ENCODE measurements at places on chromosomes 13 and 19.

DNA sequence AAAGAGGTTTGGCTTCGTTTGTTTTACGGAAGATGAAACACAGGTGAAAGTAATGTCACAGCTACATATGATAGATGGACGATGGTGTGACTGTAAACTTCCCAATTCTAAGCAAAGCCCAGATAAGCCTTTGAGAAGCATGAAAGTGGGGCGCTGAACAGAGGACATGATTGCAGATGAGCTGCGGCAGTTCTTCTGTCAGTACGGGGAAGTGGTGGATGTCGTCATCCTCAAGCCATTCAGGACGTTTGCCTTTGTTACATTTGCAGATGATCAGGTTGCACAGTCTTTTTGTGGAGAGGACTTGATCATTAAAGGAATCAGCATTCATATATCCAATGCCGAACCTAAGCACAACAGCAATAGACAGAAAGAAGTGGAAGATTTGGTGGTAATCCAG, 111.5 kb upstream of the DIAPH3 start:
- no peak for DNase-seq

DNA sequence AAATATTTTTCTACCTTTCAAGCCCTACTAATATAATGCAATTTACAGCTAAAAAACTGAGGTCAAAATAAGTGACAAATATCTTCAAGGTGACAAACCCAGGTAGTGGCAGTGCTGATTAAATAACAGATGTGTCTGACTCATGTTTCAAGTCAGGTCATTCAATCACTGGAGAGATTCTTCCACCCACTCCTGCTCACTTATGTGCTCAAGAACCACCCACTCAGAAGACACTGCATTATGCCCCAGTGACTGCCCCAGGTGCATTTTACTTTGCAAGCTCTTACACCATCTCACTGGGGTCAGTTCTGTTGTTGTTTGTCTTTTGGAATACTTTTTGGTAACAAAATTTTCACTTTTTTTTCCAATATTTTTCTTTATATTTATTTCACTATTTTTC, 2.2 kb downstream of the ZNF100 start:
- peak; percentile 45 for DNase-seq

GRCh38 chr19:15303105-15303780, 29.1 kb downstream of the BRD4 start:
- no peak for DNase-seq

DNA sequence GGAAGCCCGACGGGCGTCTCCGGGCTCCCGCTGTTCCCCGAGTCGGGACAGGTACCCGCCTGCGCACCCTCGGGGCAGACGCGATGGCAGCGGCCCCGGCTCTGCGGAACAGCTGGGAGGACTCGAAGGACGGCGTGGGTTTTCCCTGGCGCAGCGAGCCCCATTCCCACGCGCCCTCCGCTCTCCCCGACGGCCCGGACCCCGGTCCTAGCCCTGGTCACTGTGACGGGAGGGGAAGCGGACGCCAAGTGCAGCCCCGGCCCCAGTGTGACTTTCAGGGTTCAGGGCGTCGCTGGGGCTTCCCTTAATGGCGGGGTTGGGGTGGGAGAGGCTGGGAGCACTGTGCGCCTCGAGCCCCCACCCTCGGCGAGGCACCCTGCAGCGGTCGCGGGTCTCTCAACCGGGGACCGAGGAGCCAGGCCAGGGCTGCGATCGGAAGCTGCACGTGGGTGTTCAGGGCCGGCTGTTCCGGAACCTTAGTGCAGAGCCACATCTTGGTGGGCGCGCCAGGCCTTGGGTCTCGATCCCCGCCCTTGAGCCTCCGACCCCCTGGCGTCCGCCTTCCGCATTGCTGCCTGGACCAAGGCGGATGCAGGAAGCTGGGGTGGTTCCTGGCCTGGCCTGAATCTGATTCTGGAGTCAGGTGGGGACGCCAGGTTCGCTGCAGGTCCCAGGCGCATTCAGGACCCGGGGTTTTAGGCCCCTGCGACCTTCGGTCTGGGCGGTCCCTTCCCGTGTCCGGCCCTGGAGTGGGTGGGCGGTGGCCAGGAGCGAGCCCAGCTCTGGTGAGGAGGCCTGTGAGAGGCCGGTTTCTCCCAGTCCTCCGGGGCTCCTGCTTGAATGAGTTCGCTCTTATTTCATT, 3.5 kb downstream of the LGALS7B start:
- DNase-seq = no peak

GRCh38 chr19:48295458-48295857, 25.6 kb downstream of the ZNF114 start:
- no peak for DNase-seq

DNA sequence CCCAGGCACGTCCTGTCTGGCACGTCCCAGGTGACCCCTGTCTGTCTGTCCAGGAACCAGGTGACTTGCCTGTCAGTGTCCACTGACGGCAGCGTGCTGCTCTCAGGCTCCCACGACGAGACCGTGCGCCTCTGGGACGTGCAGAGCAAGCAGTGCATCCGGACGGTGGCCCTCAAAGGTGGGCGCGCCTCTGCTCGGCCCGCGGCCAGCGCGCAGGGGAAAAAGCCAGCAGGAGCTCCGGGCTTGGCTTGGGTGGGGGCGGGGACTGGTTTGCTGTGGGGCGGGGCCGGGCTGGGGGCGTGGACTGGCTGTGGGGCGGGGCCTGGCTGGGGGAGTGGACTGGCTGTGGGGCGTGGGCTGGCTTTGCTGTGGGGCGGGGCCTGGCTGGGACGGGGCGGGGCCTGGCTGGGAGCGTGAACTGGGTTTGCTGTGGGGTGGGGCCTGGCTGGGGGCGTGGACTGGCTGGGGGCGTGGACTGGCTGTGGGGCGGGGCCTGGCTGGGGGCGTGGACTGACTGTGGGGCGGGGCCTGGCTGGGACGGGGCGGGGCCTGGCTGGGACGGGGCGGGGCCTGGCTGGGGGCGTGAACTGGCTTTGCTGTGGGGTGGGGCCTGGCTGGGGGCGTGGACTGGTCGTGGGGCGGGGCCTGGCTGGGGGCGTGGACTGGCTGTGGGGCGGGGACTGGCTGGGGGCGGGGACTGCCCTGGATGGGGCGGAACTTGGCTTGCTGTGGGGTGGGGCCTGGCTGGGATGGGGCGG, 7.2 kb downstream of the WDR18 start:
- no peak for DNase-seq

GRCh38 chr19:45099467-45100191, 6.7 kb downstream of the PPP1R37 start:
- DNase-seq = no peak
